ENCODE measurements at places on chromosomes 7 and 10.

- no peak for DNase-seq
Observed at GRCh38 chr7:83588602-83589240, 60.2 kb downstream of the SEMA3E start.

- no peak for DNase-seq
Observed at GRCh38 chr7:43303740-43304241, 191.3 kb downstream of the HECW1 start.

DNA sequence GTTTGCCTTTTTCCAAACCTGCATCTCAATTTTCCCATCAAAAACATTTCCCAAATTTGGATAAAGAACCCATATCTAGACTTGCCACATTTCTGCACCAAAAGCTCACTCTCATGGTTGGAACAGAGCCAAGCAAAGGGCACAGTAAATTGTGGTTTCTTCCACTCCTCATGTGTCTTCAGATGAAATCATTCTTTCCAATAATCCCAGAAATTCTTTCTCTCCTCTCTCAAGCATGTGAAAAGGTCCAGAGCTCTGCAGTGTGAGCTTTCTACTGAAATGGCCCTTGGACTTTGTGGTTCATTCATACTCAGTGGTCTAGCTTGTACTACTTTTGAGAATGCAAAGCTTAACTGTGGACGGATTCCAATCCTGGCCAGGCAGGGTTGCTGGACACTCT is 19.8 kb downstream of the PRSS2 start:
- DNase-seq: no peak

GRCh38 chr7:25187932-25188331 is 40.4 kb downstream of the NPVF start:
- no peak for DNase-seq

GRCh38 chr10:78640796-78641636 is 427.8 kb upstream of the ZMIZ1 start:
- no peak for DNase-seq

DNA sequence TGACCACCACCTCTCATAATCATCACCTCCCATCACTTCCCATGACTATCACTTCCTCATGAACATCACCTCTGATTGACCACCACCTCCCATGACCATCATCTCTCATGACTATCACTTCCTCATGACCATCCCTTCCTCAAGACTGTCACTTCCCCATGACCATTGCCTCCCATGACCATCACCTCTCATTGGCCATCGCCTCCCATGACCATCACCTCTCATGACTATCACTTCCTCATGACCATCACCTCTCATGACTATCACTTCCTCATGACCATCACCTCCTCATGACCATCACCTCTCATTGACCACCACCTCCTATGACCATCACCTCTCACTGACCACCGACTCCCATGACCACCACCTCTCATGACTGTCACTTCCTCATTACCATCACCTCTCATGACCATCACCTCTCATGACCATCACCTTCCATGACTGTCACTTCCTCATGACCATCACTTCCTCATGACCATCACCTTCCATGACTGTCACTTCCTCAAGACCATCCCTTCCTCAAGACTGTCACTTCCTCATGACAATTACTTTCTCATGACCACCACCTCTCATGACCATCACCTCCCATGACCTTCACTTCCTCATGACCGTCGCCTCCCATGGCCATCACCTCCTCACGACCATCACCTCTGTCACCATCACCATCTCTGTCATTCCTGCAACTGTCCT is 51.6 kb downstream of the PDGFA start:
- no peak for DNase-seq

GRCh38 chr7:91953618-91954017 is 13.0 kb downstream of the AKAP9 start:
- no peak for DNase-seq

GRCh38 chr10:114372179-114372578 is 32.1 kb downstream of the AFAP1L2 start:
- DNase-seq: no peak

- no peak for DNase-seq
Observed at GRCh38 chr7:96182424-96183158, 139.3 kb downstream of the SLC25A13 start.
